Stimulated activated naive CD4-positive, alpha-beta T cell treated with Interleukin-2 at 50 U/mL for 16 hours (primary cell): ENCODE measurements at places on chromosomes 7 and 10.

- DNase-seq, result no peak
These were observed 26.6 kb upstream of the SNX10 start for GRCh38 chr7:26265065-26265464.

DNA sequence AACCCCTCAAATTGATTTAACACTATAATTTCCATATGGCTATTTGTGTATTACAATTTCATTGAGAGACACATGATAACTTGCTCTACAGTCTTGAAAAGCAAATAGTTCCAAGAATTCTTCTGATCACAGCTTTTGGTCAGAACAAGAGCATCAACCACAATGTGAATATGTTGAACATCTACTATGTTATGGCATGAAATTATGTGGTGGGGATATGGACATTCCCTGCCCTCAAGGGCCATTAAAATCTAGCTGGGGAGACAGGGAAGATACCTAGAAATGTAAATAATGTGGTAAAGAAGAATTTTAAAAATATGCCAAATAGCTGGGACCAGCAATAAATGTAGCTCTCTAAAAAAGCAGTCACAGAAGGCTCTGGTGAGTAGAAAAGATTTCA lies 262.2 kb downstream of the FZD1 start:
- DNase-seq, result no peak

DNA sequence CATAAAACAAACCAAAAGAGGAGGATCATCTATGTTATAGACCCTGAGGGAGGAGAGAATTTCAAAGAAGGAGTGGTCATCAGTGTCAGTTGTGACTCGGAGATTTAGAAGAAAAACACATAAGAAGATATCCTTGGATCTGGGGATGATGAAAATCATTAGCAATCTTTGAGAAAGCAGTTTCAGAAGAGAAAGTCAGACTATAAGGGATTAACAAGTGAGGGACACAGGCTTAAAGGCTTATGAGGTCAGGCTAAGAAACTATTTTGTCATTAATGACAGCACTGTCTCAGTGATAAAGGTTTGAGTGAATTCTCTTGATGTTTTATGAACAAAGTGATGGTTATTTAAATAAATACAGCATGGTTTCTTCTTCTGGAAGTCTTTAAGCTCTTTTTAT lies 6.1 kb upstream of the GPR85 start:
- no peak for DNase-seq

- DNase-seq, result no peak
These were observed 281.2 kb upstream of the VSTM2A start for GRCh38 chr7:54260941-54261371.

GRCh38 chr7:27585781-27586447 lies 76.8 kb downstream of the HIBADH start:
- no peak for DNase-seq

GRCh38 chr10:51014680-51015389 lies 59.5 kb upstream of the PRKG1 start:
- DNase-seq, result no peak

- no peak for DNase-seq
These were observed 576.6 kb upstream of the SORCS1 start for GRCh38 chr10:107740962-107741690.

DNA sequence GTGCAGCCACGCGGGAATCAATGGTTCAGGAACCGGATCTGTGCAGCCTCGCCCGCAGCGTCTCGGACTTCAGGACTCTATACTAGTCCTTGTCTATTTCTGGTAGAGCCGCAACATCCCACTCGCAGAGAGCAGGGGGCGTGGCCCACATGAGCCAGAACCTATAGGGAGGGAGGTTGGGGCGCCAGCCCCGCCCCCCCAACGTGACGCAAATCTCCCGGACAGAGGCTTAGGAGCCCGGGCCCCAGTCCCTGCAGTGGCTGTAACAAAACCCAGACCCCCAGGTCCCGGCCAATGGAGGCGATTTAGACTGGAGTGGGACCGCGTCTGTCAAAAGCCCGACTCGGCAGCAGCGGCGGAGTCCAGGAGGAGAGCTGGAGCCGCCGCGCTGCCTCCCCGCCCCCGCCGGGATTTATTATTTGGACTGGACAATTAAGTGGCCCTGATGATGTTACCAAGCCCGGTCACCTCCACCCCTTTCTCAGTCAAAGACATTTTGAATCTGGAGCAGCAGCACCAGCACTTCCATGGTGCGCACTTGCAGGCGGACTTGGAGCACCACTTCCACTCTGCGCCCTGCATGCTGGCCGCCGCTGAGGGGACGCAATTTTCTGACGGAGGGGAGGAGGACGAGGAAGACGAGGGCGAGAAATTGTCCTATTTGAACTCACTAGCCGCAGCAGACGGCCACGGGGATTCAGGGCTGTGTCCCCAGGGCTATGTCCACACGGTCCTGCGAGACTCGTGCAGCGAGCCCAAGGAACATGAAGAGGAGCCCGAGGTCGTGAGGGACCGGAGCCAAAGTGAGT lies at the start of gene NKX2-3:
Gene NKX2-3, plus strand, starts transcription at position 256 of the 809 bp plus-strand sequence. Its CDS starts 190 bp downstream, at position 446.
- DNase-seq, result no peak

DNA sequence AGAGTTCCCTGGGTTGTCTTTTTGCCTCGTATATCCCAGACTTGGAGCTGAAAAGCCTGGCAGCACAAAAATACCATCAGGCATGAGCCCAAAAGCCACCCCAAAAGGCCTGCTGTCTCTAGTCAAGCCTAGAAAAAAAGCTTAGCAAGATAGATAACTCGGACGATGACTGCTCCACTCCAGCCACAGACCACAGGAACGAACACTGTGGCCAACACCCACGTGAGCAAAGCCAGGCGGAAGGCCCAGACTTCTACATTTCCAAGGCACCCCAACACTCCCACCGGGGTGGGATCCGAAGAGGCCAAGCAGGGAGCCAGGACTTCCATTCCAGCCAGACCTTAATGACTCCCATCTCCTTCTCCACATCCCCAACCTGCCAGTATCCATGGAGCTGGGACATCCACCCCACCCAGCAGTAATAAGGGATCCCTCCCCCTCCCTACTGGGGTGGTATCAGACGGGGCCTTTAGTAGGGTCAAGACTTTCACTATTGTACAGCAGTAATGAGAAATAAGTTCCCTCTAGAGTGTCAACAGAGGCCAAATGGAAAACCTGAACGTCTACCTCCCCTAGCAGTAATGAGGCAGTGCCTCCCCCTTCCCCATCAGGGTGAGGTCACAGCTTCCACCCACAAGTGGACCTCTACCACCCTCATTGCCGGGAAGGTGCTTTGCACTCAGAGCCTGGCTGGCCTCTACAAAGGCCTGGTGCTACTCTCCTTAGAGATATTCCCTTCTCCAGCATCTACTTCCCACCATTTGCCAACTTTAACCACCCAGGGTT lies 23.0 kb downstream of the PRLHR start:
- no peak for DNase-seq

GRCh38 chr10:88457660-88458059 lies 125.5 kb downstream of the RNLS start:
- DNase-seq, result no peak

DNA sequence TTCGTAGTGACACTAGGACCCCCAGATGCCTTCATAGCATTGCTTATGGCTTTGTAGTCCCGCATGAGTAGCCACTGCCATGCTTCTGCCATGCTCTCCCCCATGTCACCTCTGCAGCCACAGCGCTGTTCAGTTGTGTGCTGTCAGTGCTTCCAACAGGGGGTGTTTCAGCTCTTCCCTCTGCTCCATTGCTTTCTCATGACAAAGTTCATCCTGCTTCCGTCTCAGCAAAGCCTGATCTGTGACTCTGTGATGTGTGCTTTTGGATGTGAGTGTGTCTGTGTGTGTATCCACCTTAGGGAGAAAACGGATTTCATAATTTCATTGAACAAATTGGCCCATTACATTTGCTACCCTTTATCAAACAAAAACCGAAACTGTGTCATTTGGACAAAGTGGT lies 134.9 kb upstream of the SAMD8 start:
- no peak for DNase-seq

- no peak for DNase-seq
These were observed 222.3 kb downstream of the PHTF2 start for GRCh38 chr7:78020874-78021249.

- DNase-seq, result no peak
These were observed 224.8 kb downstream of the BBS9 start for GRCh38 chr7:33354201-33354600.

DNA sequence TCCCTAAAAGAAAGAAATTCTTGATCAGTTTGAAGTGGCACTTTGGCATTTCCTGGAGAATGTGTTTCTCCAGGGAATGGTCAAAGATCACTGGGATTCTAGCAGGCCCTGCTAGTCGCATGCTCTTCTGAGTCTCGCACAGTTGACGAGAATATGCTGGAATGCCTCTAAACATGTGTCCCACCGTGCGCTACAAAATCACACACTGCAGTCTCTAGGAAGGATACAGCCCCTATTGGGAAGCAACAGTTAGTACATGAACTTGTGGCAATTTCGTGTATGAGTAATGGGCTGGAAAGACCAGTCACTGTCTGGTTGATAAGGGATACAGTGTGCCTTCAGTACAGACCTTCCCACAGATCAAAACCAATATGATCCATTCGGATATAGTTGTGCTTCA lies 257.9 kb downstream of the PRPF18 start:
- DNase-seq, result no peak
